ENCODE measurements at places on chromosomes 11 and 22. TPM values are rescaled to one million over a fixed set of nuclear protein-coding genes. Genes with fewer than 3 reads are reported as not detected.

Gene NXPE1
- polyA plus RNA-seq, result not detected

Gene SF3A1
- 66.5 TPM for polyA plus RNA-seq

Gene SYCE3
- polyA plus RNA-seq, result not detected

Gene OTOG
- polyA plus RNA-seq, result not detected

Gene UBQLNL
- polyA plus RNA-seq, result not detected

GRCh38 chr11:61281581-61282250 is 13.4 kb downstream of the VWCE start:
- DNase-seq, result no peak

DNA sequence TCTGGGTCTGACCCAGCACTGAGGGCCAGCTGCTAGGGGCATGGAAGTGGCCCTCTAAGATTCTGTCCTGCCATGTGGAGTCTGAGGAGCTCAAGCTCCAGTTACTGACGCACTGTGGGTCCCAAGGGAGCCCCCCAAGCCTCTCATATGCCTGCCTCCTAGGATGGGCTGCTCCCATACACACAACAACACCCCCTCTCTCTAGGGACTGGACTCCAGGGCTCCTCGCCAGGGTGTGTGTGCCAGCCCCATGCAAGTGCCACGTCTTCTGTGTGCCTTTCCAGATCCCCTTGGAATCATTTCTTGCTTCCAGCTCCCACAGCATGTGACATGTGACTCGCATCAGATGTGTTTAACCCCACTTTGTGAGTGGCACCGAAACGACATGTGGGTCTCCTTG is 234.5 kb downstream of the CEP164 start:
- DNase-seq, result no peak

- DNase-seq, result no peak
Measured at GRCh38 chr11:28223577-28223976, 115.4 kb downstream of the METTL15 start.

GRCh38 chr22:29353286-29353685 is 35.1 kb downstream of the AP1B1 start:
- no peak for DNase-seq

GRCh38 chr11:130124096-130124495 is 35.5 kb upstream of the ST14 start:
- no peak for DNase-seq

DNA sequence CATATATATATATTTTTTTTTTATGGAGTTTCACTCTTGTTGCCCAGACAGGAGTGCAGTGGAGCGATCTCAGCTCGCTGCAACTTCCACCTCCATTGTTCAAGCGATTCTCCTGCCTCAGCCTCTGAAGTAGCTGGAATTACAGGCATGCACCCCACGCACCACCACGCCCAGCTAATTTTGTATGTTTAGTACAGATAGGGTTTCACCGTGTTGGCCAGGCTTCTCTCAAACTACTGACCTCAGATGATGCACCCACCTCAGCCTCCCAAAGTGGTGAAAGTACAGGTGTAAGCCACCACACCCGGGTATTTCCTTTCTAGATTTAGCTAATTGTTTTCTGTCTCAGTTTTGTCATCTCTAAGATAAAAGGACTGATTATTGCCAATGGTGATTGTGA is 821.1 kb downstream of the CNTN5 start:
- DNase-seq, result no peak
